ENCODE measurements at places on chromosomes 16 and 17.

DNA sequence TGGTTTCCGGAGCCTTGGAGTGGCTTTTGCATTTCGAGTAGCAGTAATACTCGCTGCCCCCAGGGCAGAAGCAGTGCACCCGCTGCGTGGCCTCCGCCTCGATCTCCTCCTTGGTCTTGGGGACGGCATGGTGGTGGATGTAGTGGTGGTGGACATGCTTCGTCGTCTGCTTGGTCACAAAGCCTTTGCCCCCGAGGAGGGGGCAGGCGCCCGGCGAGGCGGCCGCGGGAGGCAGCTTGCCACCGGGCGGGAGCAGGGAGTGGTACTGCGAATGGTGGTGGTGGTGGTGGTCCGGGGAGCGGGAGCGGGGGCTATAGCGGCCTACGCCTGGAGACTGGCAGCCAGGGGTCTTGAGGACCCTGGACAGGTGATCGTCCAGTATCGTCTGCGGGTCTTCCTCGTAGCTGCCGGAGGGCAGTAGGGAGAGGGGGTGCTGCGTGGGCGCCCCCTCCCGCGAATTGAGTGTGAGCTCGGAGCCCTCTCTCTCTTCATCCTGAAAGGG, 24.1 kb downstream of the AXIN2 start:
- no peak for DNase-seq

DNA sequence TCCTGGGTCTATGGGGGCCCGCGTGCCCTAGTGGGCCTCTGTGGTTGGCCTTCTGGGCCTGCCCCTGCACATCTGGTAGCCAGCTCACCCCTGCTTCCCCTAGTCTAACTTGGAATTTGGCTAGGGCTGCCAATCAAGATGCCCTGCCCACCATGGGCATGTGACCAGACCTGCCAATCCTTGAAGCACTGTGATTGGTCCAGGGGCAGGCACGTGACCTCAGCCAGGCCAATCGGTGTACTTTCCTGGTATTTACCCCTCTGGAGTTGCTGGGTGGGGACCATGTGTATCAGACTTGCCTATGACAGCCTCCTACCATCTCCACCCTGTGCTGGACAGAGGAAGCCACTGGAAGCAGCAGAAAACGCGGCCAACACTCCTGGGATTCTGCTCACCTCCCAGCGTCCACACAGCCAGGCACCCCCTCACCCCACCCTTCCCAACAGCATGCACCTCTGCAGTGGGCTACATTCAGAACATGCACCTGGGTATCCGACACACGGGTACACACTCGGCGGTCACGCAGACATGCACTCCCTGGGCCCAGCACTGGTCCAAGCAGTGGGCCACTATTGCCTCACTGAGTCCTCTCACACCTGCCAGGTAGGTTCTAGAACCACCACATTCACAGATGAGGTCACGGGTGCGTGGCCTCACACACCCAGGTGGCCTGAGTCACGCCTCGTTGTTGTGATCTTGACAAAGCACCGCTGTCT, 96.9 kb downstream of the RBFOX3 start:
- no peak for DNase-seq

GRCh38 chr17:4100883-4101756, 41.7 kb downstream of the ZZEF1 start:
- no peak for DNase-seq

- DNase-seq: no peak
These were observed 89.8 kb downstream of the GSG1L start for GRCh38 chr16:27973678-27974077.

GRCh38 chr17:8994319-8994718, 27.0 kb upstream of the NTN1 start:
- DNase-seq: no peak

DNA sequence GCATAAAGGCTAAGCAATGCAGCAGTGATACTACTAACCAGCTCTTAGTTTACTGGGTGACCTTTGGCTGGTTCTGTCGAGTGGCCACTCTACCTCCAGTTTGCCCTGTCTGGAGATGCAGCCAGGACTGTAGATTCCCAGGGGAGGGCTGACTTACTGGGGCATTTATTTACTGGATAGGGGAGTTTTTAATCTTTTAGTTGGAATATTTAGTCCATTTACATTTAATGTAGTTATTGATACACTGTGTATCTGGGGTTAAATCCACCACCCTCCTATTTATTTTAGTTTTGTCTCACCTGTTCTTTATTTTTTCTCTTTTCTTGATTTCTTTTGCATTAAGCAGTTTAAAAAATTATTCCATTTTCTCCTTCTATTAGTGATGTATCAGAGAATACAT, 112.9 kb downstream of the RPTOR start:
- no peak for DNase-seq

GRCh38 chr17:73455050-73455687, 143.4 kb upstream of the CDC42EP4 start:
- no peak for DNase-seq

- DNase-seq: no peak
These were observed 68.9 kb upstream of the METRNL start for GRCh38 chr17:83010206-83011200.

- DNase-seq: no peak
These were observed 147.6 kb downstream of the C16orf95 start for GRCh38 chr16:87169509-87169995.

- DNase-seq: no peak
These were observed 321.7 kb downstream of the C16orf95 start for GRCh38 chr16:86995456-86995855.

- peak; percentile 47 for DNase-seq
These were observed at the start of gene IFI35 for GRCh38 chr17:43006639-43007551. TSS of gene IFI35 (plus strand) at chr17:43006784. CDS start at chr17:43006948, 164 bp downstream.

GRCh38 chr16:73186752-73187601, 139.0 kb upstream of the ZFHX3 start:
- DNase-seq: no peak

DNA sequence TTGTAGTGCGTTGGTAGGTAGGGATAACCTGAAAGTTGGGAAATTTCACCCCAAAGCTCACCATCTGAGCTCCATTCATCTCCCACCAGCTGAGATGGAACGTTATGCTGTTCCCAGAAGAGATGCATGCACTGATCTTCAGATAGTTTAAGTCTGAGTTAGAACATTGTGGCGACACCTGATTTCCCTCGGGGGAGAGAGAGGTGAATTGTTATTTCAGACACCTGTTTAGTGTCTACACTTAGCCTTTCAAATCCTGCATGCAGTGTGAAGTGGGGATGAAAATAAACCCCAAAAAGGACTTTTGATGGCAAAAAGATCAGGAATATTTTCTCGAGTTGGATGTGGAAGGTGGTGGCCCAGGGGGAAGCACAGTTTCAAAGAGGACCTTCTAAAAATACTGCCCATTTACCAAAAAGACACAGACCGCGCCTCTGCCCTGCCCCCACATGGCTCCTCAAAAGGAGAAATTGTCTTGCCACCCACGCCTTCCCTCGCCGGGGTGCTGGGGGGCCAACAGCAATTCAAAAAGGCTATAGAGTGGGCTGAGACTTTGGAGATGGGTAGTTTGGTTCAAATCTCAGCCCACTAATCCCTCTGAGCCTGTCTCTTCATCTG, 11.4 kb downstream of the CIITA start:
- DNase-seq: no peak

DNA sequence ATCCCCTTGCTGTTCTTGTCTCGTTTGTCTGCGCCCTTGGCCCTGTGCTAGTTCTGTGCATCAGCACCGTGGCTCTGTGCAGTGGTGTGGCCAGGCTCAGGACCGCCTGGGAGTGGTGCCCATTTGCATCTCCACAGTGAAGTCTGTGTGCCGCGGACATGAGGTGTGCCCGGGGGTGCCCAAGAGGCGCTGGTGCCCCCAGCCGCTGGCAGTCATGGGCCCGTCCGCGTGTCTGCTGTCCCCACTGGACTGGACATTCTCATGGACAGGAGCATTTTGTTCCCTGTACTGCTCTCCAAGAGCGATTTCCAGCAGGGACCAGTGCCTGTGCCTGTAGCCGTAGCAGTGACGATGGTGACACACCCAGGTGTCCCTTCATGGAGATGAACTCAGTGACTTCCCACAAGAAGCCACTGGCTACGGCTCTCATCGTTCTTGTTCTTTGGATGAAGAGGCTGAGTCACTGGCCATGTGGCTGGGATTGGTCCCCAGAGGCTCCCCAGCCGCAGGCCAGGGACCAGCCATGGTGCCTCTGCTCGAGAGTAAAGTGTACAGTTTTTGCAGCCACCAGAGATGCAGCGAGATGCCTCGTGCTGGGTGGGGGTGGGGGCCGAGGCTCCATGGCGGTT, 13.0 kb upstream of the MC1R start:
- DNase-seq: no peak

- no peak for DNase-seq
These were observed 677 bp downstream of the SNTB2 start for GRCh38 chr16:69187446-69188235.

DNA sequence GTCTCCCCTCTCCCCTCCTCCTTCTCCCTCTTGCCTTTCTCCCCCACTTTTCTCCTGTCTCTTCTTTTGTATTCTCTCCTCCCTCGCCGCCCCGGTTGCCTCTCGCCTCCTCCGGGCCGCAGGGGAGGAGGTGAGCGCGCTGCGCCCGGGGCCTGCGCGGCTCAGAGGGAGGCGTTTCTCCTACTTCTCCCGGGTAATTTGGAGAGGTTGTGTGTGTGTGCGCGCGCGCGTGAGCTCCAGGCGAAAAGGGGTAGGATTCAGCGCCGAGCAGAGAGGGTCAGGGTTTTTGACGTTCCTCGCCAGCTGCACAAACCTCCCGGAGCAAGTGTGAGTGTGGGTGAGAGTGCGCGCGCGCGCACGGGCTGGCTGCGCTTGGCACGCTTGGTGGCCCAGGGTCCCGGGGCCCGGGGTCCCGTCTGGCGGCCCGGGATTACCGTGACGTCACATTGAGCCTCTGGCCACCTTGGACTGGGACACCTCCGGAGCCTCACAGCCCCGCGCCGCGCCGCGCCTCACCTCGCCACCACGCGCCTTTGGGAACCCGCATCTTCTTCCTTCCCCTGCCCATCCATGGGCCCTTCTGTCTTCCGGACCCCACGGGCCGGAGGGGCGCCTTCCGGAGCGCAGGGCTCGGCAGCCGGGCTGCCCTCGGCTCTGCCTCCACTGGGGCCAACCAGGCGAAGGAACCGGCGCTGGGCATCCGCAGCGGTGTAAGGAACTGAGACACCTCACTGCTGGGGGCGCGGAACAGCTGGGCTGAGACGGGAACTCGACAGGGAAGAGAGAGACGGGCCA, 479 bp downstream of the IRX6 start:
- no peak for DNase-seq

GRCh38 chr16:58348986-58349385, 43.3 kb upstream of the GINS3 start:
- DNase-seq: no peak

- no peak for DNase-seq
These were observed 29.2 kb downstream of the GNA13 start for GRCh38 chr17:65027305-65027704.

DNA sequence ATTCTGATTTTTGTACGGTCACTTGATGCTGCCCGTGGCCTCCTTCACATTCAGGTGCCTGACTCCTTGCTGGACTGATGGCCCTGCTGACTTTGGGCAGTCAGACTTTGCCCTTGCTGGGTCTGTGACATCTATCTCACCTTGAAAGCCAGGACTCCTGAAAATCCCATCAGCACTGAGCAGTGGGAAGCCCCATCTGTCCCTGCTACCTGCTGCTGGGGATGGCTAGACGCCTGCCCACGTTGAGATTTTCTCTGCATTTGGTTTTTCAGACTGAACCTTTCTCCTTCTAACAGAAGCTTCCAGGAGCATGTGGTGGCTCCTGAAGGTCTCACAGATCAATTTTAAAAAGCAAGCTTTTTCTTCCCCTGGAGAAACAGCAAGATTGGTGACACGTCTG, 10.2 kb upstream of the ZNF18 start:
- DNase-seq: no peak

GRCh38 chr17:4891411-4892410, 7.6 kb upstream of the C17orf107 start:
- DNase-seq: no peak

DNA sequence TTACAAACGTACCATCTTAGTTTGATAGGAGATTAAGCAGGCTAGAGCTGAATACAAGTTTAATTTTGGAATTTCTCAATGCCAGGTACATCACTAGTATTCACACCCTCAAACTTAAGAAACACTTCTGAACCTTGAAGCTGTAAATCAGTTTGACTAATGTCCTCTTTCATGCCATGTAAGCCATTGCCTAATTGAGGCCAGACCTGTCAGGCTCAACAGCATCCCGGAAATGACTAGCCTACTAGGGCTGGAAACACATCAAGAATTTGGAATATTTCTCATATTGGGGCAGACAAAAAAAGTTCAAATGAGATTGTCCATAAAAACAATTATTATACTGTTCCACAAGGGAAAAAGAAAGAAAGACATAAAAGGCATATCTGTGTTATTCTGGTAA, 1.7 kb downstream of the USP32 start:
- no peak for DNase-seq

- DNase-seq: no peak
These were observed 52.5 kb upstream of the CLEC3A start for GRCh38 chr16:77969861-77970260.

DNA sequence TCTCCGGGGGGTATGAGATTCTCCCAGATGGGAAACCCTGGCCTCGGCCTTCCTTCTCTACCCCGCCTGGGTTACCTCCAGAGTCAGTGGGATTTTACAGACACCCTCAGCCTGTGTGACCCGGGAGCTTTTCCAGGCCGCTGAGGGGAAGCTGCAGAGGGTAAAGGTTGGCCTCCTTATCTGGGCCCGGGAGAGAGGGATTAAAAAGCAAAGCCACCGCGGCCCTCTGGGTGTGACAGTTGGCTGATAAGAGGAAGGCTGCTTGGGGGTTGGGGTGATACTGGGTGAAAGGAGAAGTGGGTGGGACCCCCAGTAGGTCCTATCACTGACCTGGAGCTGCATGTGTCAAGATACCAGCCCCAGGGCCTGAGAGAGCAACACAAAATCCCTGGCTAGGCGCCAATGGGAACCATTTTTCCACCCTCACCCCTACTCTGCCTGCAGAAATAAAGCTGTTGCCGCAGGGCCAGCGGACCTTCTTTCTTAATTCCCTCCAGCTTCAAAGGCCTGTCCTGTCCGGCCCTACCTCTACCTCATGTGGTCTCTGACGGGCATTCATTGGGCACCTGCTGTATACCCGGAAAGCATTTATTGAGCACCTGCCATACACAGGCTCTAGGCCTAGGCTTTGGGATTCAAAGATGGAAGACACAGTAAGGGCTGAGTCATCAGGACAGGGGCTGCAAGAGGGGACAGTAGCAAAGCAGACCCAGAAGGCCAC, 77.6 kb upstream of the GSE1 start:
- no peak for DNase-seq

GRCh38 chr17:2713881-2714280, 2.3 kb upstream of the CLUH start:
- DNase-seq: no peak

DNA sequence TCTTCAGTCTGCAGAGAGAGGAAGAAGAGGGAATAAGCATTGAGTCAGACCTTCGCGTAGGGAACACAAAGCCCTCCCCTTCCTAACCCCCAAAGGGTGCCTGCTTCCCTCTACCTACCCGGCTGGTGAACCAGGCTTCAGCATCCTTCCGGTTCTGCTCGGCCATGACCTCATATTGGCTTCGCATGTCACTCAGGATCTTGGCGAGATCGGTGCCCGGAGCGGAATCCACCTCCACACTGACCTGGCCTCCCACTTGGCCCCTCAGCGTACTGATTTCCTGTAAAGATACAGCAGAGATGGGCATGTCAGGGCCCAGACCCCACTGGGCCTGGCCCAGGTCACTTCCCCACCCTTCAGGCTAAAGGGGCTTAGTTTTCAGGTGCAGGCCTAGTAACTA, 3.8 kb downstream of the KRT19 start:
- no peak for DNase-seq
